Stimulated activated CD4-positive, alpha-beta T cell treated with anti-CD3 and anti-CD28 coated beads, Interleukin-2, amount 100 ng/mL, for 24 hours (primary cell): ENCODE measurements at places on chromosomes 1 and 21.

DNA sequence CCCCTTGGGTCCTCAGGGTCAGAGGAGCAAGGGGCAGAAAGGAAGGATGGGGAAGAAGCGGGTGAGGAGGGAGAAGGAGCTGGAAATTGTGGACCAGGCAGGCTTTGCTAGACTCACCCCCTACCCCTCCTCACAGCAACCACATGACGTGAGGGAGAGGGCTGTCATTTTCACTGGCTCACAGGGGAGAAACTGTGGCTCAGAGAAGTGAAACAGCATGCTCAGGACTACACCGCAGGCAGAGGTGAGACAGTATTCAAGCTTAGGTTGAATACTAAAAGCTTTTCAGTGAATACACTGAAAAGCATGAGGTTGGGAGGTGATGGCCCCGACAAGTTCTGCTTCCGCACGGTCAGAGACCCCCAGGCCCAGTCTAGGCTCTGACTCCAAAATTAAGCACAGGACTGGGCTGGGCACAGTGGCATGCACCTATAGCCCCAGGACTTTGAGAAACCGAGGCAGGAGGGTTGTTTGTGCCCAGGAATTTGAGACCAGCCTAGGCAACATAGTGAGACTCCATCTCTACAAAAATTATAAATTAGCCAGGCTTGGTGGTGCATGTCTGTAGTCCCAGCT lies 1.2 kb upstream of the CLEC20A start:
- peak; percentile 3 for DNase-seq

GRCh38 chr21:42539342-42539741 lies 25.7 kb downstream of the SLC37A1 start:
- DNase-seq = no peak

- DNase-seq = no peak
Observed at GRCh38 chr1:119673171-119673940, 25.3 kb upstream of the ZNF697 start.

DNA sequence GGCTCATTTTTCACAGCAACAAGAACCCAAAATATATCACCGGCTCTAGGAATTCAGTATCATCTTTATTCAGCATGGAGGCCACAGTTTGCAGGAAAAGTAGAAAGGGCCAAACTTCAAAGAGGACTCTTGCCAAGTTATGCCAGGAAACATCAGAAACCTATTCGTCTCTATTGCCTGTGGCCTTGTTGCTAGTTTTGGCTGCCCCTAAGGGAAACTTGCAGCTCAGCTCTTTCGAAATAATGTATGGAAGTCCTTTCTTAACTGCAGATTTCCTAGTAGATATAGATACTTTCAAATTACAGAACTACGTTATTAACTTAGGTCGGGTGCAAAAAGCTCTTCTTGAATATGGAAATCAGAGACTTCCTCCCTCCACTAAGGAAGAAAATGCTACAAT lies 4.2 kb upstream of the NENF start:
- DNase-seq = no peak

GRCh38 chr1:11944358-11944931 lies 9.9 kb downstream of the PLOD1 start:
- no peak for DNase-seq
